ENCODE measurements at places on chromosomes 5 and 9.

DNA sequence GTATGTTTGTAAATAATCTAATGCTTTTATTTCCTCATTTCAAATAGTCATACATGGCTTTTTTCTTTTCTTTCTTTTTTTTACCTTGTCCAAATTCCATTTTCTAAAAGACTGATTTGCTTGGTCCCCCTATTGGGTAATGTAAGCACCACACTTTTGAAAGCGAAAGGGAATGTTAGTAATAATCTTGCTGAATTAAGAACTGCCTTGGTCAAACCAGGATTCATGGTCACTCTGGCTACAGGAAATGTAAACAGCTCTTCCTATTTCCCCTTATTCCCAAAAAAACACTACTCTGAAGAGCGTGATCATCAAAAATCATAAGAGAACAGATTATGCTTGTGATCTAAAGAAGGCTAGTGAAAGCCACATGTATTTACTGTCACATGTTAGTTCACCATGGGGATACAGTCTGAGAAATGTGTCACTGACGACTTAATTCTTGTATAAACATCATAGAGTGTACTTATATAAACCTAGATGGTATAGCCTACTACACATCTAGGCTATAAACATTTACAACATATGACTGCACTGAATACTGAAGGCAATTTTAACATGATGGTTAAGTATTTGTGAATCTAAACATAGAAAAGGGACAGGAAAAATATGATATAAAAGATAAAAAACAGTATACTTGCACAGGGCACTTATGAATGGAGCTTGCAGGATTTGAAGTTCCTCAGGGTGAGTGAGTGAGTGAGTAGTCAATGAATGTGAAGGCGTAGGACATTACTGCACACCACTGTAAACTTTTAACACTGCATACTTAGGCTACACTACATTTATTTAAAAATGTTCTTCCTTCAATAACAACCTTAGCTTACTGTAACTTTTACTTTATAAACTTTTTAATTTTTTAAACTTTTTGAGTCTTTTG is 75.3 kb downstream of the HMGCR start:
- DNase-seq: no peak

GRCh38 chr9:77433675-77434445 is 214.3 kb downstream of the GNA14 start:
- peak; percentile 25 for DNase-seq

GRCh38 chr5:68343421-68343826 is 127.9 kb downstream of the PIK3R1 start:
- peak; percentile 8 for DNase-seq

- peak; percentile 32 for DNase-seq
Observed at GRCh38 chr5:37722236-37723161, 117.3 kb downstream of the GDNF start.

GRCh38 chr5:140298183-140298601 is 4.7 kb downstream of the PFDN1 start:
- DNase-seq: no peak

- no peak for DNase-seq
Observed at GRCh38 chr5:72415616-72416325, 91.4 kb downstream of the ZNF366 start.

- no peak for DNase-seq
Observed at GRCh38 chr5:144142139-144142823, 28.2 kb downstream of the YIPF5 start.

GRCh38 chr9:121770415-121771273 is 119.2 kb downstream of the DAB2IP start:
- DNase-seq: no peak

GRCh38 chr9:114033397-114034103 is 44.5 kb downstream of the AMBP start:
- no peak for DNase-seq

- no peak for DNase-seq
Observed at GRCh38 chr5:3251784-3252183, 343.8 kb upstream of the IRX1 start.

DNA sequence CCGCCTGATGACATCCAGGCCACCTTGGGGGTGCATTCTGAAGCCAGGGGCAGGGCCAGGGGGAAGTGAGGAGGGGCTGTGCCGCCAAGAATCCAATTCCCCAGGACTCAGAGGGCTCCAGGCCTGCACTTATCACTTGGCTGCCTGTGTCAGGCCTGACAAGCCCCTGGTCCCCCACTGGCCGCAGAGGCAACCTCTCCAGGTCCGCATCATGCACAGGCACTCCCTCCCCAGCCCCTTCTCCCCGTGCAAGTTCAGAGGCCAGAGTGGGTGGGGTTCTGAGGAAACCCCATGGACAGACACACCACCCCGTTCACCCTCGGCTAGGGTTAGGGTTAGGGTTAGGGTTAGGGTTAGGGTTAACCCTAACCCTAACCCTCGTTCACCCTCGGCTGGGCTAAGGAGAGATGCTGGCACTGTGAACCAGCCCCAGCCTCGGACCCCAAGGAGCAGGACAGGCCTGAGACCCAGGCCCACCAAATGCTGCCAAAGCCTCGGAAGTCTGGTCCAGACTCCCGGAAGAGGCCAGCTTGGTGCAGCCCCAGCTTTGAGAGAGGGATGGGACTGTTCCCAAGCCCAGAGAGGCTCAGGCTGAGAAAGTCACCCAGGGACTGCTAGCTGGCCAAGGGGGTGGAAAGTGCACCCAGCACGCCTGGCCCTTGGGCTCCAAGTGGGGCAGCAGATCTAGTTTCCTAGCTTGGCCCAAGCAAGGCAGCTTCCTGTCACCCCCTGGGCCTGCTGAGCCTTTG is 4.9 kb downstream of the LCN2 start:
- DNase-seq: no peak

DNA sequence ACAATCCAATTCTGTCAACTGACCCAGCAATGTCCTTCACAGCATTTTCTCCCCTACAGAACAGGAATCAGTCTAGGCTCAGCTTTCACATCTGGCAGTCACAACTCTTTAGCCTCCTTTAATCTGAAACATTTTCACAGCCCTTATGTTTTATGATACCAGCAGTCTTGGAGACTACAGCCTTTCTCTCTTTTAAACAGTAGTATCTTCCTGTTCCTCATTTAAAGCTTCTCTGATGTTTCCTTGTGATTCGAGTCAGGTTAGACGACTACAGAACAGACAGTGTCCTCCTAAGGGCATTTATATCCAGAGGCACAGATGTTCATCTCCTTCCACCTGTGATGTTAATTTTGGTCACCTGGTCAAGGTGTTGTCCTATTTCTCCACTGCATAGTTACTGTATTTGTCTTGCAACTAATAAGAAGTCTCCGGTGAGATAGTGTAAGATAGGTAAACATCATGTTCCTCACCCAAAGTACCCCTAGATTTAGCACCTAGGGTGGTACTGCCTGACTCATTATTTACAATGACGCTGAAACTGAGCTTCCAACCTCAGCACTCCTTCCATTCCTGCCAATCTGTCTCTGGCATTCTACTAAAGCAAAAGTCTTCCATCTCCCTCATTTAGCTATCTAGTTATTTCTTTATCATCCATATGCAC is 20.7 kb downstream of the TTC39B start:
- no peak for DNase-seq

DNA sequence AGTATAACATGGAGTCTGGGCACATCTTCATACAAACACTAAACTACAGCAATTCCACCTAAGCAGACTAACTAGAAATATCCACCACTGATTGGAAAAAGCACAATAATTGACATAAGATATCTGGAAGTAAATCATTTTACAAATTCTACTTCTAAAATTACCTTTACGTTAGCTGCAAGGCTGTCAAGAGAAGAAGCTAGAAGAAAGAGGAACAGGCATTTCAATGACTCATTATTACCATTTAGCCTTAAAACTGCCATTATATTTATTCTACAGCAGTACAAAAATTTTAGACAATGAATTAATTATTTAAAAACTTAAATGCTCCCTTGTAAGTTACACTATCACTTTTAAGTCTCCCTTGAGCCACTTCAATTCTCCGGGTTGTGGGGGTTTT is 43.4 kb upstream of the PLPP6 start:
- DNase-seq: no peak

DNA sequence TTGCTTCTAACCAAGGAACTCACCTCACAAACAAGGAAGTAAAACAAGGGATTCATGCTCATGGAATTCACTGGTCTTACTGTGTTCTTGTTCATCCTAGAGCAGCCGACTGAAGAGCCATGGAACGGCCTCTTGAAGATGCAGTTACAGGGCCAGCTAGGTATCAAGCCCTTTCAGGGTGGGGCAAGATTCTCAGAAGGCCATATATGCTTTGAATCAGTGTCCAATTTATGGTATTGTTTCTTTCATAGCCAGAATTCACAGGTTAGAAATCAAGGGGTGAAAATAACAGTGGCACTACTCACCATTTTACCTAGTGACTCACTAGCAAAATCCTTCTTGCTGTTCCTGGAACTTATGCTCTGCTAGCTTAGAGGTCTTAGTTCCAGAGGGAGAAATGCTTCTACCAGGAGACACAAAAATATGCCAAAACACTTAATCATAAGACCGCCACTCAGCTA is 159.5 kb upstream of the CDH10 start:
- no peak for DNase-seq

- no peak for DNase-seq
Observed at GRCh38 chr9:118693645-118694044, 675.6 kb downstream of the BRINP1 start.

DNA sequence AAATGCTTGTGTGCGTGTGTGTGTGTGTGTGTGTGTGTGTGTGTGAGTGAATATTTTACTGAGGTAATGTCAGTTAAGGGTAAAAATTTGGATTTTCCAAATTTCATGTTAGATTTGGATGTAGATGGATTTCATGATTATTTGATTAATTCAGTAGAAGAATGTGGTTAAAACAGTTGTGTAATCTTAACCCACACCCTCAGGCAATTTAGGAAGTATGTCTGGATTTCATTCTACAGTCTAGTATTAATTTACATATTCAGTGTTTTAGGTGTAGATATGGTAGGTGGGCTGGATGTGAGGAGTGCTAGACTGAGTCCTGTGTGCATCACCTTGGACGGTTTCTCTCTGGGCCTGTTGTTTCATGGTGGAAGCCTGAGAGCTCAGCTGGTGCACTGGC is 99.1 kb upstream of the CKMT2 start:
- DNase-seq: no peak

- peak; percentile 79 for DNase-seq
Observed at GRCh38 chr5:392431-392988, 50.5 kb upstream of the EXOC3 start.
